Spinal cord (tissue), 10 donors: ENCODE measurements at places on chromosomes 2 and 18.
A peak's percentile ranks its signal among the peaks of the same experiment; 100 is the strongest.

GRCh38 chr18:42228581-42228980, 273.5 kb downstream of the PIK3C3 start:
- DNase-seq = no peak

DNA sequence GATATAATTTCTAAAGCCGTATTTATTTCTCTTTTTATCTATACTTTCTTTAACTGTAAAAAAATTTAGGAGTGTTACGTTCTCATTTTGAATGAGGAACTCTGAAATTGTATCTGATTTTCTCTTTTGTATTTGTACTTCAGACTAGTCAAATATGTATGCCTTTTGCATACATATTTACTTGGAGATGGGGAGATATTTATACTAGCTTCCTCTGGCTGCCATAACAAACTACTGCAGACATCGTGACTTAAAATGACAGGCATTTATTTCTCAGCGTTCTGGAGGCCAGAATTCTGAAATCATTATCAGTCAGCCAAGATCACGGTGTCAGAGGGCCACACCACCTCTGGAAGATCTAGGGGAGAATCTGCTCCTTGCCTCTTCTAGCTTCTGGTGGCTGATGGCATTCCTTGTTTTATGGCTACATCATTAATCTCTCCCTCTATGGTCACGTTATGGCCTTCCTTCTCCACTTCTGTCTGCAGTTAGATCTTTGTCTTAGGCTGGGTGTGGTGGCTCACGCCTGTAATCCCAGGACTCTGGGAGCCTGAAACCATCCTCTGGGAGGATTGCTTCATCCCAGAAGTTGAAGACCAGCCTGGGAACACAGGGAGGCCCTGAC, 8.2 kb downstream of the LCLAT1 start:
- no peak for DNase-seq

DNA sequence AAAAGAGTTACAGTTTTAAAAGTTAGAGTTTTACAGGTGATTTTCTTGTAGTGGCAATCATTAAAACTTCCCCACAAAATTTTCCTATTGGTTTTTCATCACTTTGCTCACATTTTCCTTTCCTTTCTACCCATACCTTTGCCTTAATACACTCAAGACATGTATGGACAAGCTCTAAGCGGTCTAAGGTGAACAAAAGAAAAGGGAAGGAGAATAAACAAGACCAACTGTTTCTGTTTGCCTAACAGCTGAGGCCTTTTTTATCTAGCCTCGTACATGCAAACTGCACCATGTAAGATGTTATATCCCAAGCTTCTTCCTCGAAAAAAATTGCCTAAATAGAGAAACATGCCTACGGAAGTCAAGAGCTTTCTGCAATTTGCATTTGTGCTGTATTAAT, 33.9 kb upstream of the TBC1D8 start:
- DNase-seq = no peak

- no peak for DNase-seq
Observed at GRCh38 chr2:53768242-53768542, 588 bp downstream of the CHAC2 start.

DNA sequence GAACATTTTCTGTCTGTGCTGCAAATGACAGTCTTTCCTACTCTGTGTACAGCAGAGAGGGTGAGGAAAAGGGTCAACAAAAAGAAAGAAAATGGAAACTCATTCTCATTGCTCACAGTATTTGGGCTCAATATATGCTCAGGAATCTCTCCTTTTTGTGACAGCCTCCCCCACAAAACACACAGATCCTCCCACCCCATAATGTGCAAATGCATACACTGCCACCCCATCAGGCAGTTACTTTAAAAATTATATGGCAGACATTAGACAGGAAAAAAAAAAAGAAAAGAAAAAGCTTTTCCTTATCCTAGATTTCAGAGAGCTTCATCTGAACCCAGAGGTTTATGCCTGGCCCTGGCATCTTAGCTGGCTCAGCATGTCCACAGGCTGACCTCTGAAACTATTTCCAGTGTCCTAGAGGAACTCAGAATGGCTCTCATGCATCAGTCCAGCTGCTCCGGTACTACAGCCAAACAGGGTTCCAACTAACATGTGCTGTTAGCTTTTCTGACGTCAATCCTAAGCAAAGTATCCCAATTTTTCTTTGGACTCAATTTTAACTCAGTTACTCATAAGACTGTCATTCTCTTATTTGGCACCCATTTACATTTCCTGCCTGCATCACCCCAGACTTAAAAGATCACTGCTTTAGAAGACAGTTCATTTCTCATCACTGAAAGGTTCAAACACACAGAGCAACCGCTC, 105.9 kb downstream of the RBMS1 start:
- no peak for DNase-seq

DNA sequence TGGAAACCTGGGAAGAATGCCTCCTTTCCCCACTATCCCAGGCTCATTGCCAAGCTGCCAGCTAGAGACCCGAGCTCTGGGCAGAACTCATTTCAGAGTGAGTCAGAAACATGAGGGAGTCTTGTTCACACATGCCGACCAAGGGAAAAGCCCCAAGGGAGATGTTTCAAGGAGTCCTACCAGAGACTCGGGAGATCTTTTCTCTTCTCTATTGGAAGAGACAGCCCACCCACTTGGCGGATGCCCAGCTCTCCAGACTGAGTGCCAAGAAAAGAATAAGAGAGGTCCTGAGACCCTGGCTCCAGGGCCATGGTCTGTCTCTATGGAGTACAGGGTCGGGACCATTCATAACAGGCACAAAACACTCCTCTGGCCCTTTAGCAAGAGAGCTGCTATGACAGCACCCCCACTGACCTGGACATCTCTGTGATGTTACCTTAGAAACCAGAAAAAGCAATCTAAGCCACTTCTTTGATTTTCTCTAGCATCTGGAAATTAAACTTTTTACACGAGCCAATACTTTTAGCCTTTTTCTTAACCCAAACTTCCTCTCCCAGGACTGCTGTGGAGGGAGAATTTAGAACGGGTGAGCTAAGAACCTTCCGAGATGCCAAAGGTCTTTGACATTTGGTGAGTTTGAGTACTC, 18.5 kb upstream of the IGFBP5 start:
- no peak for DNase-seq

DNA sequence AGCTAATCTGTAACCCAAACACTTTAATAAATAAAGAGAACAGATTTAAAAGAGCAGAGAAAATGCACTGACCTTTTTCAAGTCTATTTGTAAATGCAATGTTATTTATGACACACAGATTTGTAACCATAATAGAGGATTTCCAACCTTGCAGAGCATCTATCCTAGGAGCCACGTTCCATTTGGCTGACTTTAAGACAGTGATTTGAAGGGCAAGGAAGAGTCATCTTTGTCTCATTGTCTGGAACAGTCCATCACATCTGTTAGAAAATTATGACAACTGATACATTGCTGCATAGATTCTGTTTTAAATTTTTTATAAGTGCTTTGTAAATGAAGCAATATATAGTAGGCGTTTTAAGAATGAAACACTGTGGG, 90.8 kb upstream of the L3MBTL4 start:
- peak; percentile 12 for DNase-seq

DNA sequence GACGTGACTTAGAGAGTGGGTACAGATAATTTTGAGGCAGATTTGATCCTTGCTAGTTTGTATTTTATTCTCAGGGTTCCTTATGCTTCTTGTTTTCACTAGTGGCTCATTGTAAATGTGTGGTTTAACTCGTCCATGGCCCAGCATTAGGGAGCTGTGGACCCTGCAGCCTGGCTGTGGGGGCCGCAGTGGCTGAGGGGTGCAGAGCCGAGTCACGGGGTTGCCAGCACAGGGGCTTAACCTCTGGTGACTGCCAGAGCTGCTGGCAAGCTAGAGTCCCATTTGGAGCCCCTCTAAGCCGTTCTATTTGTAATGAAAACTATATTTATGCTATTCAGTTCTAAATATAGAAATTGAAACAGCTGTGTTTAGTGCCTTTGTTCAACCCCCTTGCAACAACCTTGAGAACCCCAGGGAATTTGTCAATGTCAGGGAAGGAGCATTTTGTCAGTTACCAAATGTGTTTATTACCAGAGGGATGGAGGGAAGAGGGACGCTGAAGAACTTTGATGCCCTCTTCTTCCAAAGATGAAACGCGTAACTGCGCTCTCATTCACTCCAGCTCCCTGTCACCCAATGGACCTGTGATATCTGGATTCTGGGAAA, 269.9 kb downstream of the MYT1L start:
- no peak for DNase-seq

GRCh38 chr2:234611209-234611608, 114.3 kb upstream of the ARL4C start:
- DNase-seq = no peak

DNA sequence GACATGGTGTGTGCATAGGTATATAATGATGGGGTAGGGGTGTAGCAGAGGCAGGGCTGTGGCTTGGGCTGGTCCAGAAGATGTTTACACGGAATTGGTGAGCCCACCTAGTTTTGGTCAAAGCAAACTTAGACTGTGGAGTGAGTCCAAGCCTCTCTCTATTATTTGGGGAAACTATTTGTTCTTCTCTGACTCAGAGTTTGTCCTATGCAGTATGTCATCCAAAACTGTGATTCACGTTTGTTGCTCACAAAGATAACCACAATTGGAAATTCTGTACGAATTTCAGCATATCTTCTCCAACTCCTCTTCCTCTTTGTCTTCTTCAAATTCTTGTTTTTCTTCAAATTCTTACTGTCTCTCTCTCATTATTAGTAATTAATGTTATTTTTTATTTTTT, 292.9 kb downstream of the XIRP2 start:
- DNase-seq = no peak

GRCh38 chr2:108910541-108911396, 78.3 kb downstream of the EDAR start:
- no peak for DNase-seq

- peak; percentile 49 for DNase-seq
Observed at GRCh38 chr2:235537587-235537986, 43.7 kb downstream of the AGAP1 start.

- no peak for DNase-seq
Observed at GRCh38 chr2:116924509-116924908, 890.0 kb upstream of the DDX18 start.

GRCh38 chr18:54606835-54607212, 15.8 kb downstream of the DYNAP start:
- DNase-seq = no peak

- DNase-seq = no peak
Observed at GRCh38 chr2:24915175-24915574, 4.9 kb downstream of the ADCY3 start.
